Ovary (tissue), 10 donors: ENCODE measurements at places on chromosomes 12 and 14. TPM values are rescaled to one million over a fixed set of nuclear protein-coding genes. Genes with fewer than 3 reads are reported as not detected.

- H3K27me3 ChIP-seq: no peaks in the 10 kb centered on the region
- no peaks in the 10 kb centered on the region for H3K36me3 ChIP-seq
- H3K27ac ChIP-seq: peak within 1 kb of the TSS; percentile 86
- DNase-seq: peak; percentile 94
These were observed at the start of gene BCL2L2 for GRCh38 chr14:23306412-23307145. BCL2L2 (plus strand) TSS chr14:23306833; CDS start chr14:23307768, 935 bp downstream.

MYH6 gene
- total RNA-seq: 0.07 TPM

GPD1 gene
- total RNA-seq: 0.77 TPM

DNA sequence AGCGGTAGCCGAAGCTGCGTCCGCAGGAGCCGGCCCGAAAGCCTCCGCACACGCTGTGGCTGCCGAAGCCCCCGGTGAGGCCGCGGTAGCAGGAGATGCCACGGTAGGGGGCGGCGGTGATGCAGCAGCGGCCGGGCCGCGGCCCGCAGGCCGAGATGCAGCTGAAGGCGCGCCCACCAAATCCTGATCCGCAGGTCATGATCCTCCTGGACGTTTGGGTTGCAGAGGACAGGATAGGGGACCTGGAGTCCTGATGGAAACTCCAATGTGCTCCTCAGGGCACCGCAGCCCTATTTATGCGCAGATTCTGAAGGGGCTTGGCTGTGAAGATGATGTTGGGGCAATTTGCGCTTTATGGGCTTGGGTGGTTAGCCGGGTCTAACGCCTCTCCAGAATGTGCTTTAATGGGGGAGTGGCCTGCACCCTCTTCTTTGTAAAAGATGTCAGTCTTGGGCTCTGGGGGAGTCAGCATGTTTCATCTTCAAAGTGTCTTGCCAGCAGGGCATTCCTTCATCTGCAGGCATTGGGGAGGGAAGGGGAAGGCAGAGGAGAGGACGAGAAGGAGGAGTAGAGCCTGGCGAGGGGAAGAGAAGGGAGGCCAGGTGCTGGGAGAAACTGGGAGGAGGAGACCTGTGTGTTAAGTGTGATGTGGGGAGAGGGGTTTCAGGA, at the start of gene KRT81:
Gene KRT81, minus strand, starts transcription at position 268 of the 669 bp plus-strand sequence. Its CDS starts 69 bp downstream, at position 199.
- H3K4me3 ChIP-seq: no peak within 1 kb of the TSS
- no peaks in the 10 kb centered on the region for H3K27me3 ChIP-seq
- DNase-seq: no peak
- no peaks in the 10 kb centered on the region for H3K4me1 ChIP-seq

PSMD9 gene
- 35.5 TPM for total RNA-seq

TMEM233 gene
- total RNA-seq: 1.0 TPM

- H3K4me1 ChIP-seq: peaks cover 9% of the 10 kb centered on the region
- peak; percentile 22 for DNase-seq
- peak overlapping the region; percentile 26 for H3K4me3 ChIP-seq
- no peaks in the 10 kb centered on the region for H3K36me3 ChIP-seq
These were observed 721 bp downstream of the CABP1 start for GRCh38 chr12:120640861-120641833.

RNASE1 gene
- 107 TPM for total RNA-seq

DNA sequence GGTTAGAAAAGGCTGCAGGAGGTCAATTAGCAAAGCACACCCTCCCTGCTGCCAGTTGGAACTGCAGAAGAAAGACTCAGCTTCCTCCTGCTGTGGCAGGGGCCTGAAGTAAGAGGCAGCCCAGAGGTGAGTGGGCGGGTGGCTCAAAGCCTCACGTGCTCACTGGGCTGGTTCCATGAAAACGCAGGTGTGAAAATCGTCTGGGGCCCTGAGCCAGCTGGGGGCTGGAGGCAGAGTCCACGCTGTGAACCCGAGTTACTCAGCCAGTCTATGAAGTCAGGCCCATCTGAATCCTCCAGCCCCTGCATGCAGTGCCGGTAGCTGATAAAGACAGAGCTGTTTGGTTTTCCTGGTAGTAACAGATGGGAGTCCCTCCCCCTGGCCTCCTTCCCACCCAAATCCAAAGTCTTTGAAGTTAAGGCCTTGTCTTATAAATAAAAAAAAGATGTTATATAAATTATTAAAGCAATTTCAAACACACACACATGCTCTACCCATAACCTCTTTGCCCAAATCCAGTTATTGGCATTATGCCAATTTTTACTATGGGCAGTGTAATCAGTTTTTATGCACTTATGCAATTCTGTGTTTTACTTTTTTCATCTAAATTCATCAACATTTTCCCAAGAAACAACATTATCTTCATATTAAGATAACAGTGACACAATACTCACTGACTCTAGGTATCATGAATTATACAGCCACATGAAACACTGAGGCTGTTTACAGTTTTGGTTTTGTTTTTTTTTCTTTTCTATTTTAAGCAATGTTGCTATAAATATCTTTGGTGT, 57.9 kb upstream of the PNMA1 start:
- no peaks in the 10 kb centered on the region for H3K36me3 ChIP-seq
- H3K4me3 ChIP-seq: no peak overlapping the region
- peak; percentile 80 for DNase-seq
- H3K4me1 ChIP-seq: peaks cover 43% of the 10 kb centered on the region

OR6C2 gene
- not detected for total RNA-seq

BEST3 gene
- total RNA-seq: not detected

DNA sequence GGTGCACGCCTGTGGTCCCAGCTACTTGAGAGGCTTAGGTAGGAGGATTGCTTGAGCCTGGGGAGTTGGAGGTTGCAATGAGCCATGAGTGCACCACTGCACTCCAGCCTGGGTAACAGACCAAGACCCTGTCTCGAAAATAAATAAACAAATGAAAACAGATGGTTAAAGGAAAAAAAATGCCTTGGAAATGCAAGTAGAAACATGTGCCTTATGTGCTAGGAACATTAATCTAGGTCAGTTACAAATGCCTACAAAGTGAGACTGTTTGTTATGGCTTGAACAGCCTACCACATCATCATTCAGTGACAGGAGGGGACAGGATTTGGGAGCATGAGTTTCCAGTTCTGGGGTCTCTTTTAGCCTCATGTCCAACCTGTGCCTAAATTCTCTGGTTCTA, 52.4 kb upstream of the BCAT1 start:
- no peaks in the 10 kb centered on the region for H3K27me3 ChIP-seq
- peaks cover 1% of the 10 kb centered on the region for H3K4me1 ChIP-seq
- H3K36me3 ChIP-seq: no peaks in the 10 kb centered on the region

DNA sequence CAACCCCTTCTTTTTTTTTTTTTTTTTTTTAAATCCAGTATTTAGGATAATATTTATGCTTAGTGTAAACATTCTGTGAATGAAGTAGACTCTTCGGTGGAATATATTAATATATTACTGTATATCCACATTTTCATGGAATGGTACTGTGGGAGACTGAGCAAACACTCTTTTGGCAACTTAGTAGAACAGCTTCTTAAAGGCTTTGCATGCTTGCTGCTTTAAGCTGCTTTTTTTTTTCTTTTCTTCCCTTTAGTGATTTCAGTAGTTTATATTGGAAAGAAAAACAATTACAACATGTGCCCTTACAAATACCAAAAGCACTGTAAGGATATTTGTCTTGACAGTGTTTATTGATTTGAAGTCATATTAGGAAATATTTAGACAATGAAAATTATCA, 78.9 kb downstream of the AEBP2 start:
- H3K4me3 ChIP-seq: no peak overlapping the region
- no peak for DNase-seq
- H3K4me1 ChIP-seq: no peaks in the 10 kb centered on the region
- no peak overlapping the region for H3K27ac ChIP-seq
- no peaks in the 10 kb centered on the region for H3K27me3 ChIP-seq

DNA sequence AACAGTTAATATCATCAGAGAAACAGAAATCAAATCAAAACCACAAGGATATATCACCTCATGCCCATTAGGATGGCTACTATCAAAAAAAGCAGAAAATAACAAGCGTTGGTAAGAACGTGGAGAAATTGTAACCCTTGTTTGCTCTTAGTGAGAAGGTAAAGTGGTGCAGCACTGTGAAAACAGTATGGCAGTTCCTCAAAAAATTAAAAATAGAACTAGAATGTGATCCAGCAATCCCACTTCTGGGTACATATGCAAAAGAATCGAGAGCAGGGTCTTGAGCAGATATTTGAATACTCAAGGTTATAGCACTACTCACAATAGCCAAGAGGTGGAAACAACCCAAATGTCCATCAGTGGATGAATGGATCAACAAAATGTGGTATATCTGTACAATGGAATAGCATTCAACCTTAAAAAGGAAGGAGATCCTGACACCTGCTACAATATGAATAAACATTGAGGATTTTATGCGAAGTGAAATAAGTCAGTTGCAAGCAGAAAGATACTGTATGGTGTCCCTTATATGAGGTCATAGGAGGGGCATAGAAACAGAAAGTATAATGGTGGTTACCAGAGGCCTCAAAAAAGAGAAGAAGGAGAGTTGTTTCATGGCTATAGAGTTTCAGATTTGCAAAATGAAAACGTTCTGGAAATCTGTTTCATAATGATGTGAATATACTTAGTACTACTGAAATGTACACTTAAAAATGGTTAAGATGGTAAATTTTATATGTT, 131.0 kb upstream of the EEA1 start:
- H3K4me1 ChIP-seq: peaks cover 13% of the 10 kb centered on the region
- no peak for DNase-seq
- peak overlapping the region; percentile 31 for H3K27ac ChIP-seq
- no peaks in the 10 kb centered on the region for H3K27me3 ChIP-seq
- no peak overlapping the region for H3K4me3 ChIP-seq

GRCh38 chr14:104142136-104142945, 4.0 kb downstream of the KIF26A start:
- H3K36me3 ChIP-seq: no peaks in the 10 kb centered on the region
- no peak for DNase-seq
- peaks cover 10% of the 10 kb centered on the region for H3K4me1 ChIP-seq
- no peak overlapping the region for H3K27ac ChIP-seq
- H3K4me3 ChIP-seq: no peak overlapping the region
- H3K27me3 ChIP-seq: no peaks in the 10 kb centered on the region

DNA sequence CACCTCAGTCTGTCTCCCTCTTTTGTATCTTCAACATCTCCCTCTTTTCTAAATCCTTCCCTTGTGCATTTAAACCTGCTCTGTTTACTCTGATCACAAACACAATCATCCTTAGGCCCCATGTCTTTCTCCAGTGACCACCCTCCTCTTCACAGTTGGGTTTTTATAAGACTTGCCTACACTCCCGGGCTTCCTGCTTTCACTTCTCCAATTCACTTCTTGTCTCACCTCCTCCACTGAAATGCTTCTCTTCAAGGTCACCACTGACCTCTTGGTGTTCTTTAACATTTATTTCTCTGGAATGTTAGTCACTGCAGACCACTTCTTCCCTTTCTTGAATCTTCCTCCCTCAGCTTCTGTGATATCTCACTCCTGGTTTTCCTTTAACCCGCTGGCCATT, 8.7 kb upstream of the SMCO2 start:
- H3K27me3 ChIP-seq: no peaks in the 10 kb centered on the region
- no peak for DNase-seq

KLHL33 gene
- total RNA-seq: 0.69 TPM

NFKBIA gene
- total RNA-seq: 755 TPM

DNA sequence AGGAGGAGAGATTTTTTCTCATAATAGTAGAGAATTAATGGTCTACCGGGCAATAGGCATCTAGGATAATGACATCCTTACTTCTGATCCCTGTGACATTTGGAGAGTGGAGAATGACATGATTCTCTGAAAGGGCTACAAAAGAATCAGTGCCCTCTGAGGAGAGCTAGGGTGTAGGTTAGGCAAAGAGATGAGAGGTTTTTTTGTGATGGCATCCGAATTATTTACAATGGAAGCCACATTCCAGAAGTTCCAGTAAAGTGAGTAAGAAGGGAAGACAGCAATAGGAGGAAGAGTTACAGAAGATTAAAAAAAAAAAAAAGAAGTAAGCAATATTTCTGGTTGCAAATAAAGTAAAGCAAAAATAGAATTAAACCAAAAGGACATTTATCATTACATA, 478.0 kb downstream of the RMST start:
- no peak overlapping the region for H3K4me3 ChIP-seq
- H3K27ac ChIP-seq: no peak overlapping the region
- H3K27me3 ChIP-seq: no peaks in the 10 kb centered on the region
- H3K36me3 ChIP-seq: no peaks in the 10 kb centered on the region

DNA sequence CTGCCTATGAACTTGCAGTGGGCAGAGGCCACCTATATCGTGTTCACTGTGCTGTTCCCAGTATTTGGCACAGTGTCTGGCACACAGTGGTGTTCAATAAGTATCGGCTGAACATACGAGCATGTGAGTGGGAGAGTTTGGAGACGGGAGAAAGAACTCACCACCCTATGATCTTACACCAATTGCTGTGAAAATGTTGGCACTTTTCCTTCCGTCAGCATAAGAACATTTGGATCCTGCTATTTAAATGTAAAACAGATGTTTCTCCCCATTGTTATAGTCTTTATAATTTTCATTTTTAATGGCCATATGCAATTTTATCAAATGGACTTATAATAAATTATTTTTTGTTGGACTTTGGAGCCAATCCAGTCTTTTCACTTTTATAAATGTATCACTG, 144.4 kb downstream of the EFCAB11 start:
- no peaks in the 10 kb centered on the region for H3K27me3 ChIP-seq
- no peak overlapping the region for H3K27ac ChIP-seq
- no peaks in the 10 kb centered on the region for H3K36me3 ChIP-seq
- no peak for DNase-seq
- no peaks in the 10 kb centered on the region for H3K4me1 ChIP-seq
- no peak overlapping the region for H3K4me3 ChIP-seq

PTHLH gene
- total RNA-seq: 4.3 TPM

GALNT9 gene
- total RNA-seq: 0.81 TPM

- no peak overlapping the region for H3K4me3 ChIP-seq
- DNase-seq: no peak
- H3K4me1 ChIP-seq: no peaks in the 10 kb centered on the region
- no peak overlapping the region for H3K27ac ChIP-seq
- H3K36me3 ChIP-seq: no peaks in the 10 kb centered on the region
These were observed 181.9 kb upstream of the BMP4 start for GRCh38 chr14:54138354-54139038.

- no peaks in the 10 kb centered on the region for H3K36me3 ChIP-seq
- no peak overlapping the region for H3K27ac ChIP-seq
- no peak overlapping the region for H3K4me3 ChIP-seq
- H3K27me3 ChIP-seq: no peaks in the 10 kb centered on the region
- H3K4me1 ChIP-seq: peaks cover 13% of the 10 kb centered on the region
- DNase-seq: no peak
These were observed 165.5 kb downstream of the SLC5A8 start for GRCh38 chr12:101044512-101045059.

DNA sequence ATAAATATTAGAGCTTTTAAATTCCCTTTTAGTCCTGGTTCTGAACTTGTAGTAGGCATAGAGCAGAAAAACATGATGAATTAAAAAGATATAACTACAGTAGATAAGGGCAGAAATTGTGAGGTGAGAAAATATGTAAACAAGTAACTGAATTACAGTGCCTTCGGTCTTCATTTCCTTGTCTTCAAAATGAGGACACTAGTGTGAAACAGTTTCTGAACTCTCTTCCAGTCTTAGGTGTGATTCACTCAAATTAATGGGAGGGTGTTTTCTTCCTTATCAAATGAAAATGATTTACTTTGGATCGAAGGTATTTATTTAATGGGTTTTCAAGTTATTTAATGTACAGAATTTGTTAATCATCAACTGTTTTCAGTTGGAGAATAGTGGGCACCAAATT, 1.5 kb downstream of the FGD4 start:
- H3K27me3 ChIP-seq: no peaks in the 10 kb centered on the region
- H3K4me3 ChIP-seq: peak overlapping the region; percentile 55
- H3K36me3 ChIP-seq: no peaks in the 10 kb centered on the region
- no peak for DNase-seq
- H3K27ac ChIP-seq: no peak overlapping the region

CCDC175 gene
- not detected for total RNA-seq
